Lung microvascular endothelial cell (primary cell): ENCODE measurements at places on chromosomes 6 and 20. TPM values are rescaled to one million over a fixed set of nuclear protein-coding genes. Genes with fewer than 3 reads are reported as not detected.

GRCh38 chr6:782141-782540 is 89.2 kb upstream of the EXOC2 start:
- DNase-seq: no peak

- no peak for DNase-seq
These were observed 29.9 kb downstream of the PLN start for GRCh38 chr6:118577972-118578371.

DNA sequence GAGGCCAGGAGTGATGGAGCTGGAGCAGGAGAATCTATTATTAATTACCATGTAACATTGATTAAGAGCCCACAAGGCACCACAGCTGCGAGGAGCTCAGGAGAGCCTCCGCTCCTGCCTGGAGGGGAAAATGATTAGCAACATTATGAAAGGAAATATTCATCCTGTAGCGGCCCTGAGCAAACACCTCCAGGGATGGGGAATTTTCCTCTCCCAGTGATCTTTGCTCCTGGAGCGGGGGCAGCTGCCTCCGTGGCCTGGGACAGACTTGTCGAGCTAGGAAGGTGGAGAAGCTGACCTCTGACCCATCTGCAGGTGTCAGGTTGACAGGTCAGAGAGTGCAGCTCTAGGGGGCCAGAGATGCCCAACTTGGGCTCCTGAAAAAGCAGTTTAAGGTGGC is 40.1 kb upstream of the SIRPA start:
- DNase-seq: no peak

- no peak for DNase-seq
These were observed 139.6 kb downstream of the AIG1 start for GRCh38 chr6:143200167-143200770.

GRCh38 chr20:58064411-58065010 is 163.9 kb downstream of the ANKRD60 start:
- DNase-seq: no peak

DNA sequence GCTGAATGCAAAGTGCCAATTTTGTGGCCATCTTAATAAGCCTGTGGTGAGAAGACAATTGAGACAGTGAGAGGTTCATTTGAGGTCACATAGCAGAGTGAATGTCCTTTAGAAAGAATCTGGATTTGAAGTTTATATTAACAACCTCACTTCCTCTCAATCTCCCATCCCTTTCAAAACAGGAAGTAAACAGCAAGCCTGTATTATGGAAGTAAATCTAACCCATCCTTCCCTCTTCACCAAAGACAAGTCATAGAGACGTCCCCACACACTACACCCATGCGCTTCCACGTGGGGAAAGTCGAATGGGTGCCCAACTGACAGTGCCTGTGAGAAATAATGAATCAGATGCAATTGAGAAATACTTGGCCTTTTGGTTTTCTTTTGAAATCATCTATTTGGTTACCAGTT is 28.8 kb upstream of the CCND3 start:
- DNase-seq: peak; percentile 40

DNA sequence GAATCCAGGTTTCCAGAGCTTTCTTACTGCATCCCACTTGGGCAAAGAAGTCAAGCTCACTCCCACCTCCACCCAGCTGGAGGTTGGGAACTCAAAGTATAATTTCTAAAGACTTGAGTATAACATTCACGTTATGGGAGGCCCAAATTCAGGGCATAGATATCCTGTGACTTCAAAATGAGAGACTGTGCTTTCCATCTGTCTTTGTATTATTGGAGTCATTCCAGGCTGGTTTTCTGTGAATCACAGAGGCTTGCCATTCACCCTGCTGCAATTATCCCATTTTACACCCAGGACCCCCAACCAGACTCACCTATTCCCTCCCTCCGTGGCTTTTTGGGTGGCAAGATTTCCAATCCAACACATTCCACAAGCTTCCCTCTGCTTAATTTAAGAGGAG is 19.3 kb upstream of the SRC start:
- DNase-seq: no peak

Gene SIRPB2
- total RNA-seq: 0.20 and 0.65 TPM in 2 replicates

Gene SEMG1
- not detected in 2 replicates for total RNA-seq

Gene TFAP2A
- total RNA-seq: not detected in 2 replicates
